ENCODE measurements at places on chromosomes 1 and 21.

DNA sequence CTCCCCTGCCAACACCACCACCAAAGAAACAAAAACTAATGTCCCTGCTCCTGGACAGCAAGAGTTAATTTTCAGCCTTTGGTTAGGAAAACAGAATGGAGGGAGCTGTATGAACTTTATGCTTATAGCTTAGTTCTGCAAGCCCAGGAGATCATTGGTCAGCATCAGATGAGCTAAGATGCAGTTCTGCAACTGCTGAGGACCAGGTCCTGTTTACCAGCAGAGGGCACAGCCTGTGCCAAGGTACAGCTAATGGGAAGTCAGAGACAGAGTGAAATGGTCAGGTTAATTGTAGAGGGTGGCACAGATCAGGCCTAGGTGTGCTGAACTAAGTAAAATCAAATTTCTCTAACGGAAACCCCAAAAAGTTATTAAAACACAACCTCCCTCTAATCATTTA is 161.3 kb downstream of the ROR1 start:
- no peak for DNase-seq

GRCh38 chr1:164748253-164748899 is 189.4 kb downstream of the PBX1 start:
- no peak for DNase-seq

DNA sequence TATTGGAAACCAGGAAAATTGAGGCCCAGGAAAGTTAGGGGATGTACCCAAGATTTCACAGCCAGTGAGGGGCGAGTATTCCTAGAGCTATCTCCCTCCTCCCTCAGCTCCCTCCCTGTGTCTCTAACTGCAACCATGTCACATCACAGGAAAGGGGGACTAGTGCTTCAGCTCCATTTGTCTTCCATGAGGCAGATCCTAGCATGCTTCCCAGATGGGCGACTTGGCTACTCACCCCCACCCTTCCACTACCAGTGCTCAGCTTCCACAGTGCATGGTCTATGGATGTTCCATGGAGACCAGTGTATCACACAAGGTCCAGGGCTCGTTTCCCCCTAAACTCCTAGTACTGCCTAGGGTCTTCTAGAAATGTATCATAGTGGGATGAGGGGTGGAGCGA is 4.6 kb upstream of the SPRR4 start:
- no peak for DNase-seq

- no peak for DNase-seq
Observed at GRCh38 chr21:37098751-37099150, 25.7 kb downstream of the TTC3 start.

- DNase-seq = no peak
Observed at GRCh38 chr21:15383588-15383987, 318.8 kb upstream of the NRIP1 start.

DNA sequence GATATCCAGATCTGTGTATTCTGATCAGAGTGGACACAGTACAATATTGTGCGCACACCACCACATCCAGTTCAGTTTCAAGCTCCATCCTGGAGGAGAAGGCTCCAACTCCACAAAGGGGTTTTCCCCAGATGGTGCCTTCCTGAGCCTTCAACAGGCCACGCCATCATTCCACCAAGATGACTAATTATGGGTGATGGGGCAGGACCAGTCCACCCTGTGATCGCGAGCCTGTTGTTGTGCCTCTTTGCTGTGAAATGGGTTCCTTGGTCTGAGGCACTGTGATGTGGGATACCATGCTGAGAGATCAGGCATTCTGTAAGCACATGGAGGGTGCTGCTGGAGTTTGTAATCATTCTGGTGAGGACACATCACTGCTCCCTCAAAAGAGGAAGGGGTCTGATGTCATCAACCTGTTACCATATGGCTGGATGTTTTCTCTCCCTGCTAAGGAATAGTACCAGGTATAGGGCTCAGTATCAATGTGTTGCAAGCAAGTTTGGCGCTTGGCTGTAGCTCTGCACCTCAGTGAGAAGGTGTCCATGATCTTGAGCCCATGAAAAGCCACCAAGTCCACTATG is 6.7 kb upstream of the SH2D2A start:
- no peak for DNase-seq

- DNase-seq = no peak
Observed at GRCh38 chr1:151314137-151314875, 12.9 kb downstream of the PI4KB start.

DNA sequence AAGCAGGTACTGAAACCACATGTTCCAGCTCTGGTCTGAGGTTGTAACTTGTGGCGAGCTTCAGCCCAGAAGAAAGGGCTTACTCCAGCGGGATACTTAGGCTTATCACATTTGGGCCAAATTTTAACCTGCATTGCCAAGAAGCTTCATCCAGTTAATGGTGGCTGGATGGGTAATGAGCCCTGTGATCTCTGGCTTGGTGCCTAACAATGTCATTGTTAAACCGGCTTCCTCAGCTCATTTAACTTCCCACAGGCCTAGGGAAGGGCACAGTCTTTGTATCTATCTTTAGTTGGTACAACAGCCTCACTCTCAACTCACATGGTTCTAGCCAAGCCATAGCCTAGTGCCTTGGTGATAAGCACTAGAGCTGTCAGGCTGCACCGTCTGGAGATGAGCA is 43.6 kb upstream of the CCDC190 start:
- DNase-seq = no peak

GRCh38 chr1:916173-917075 is 7.3 kb upstream of the SAMD11 start:
- no peak for DNase-seq

GRCh38 chr1:225209153-225209552 is 218.7 kb downstream of the LBR start:
- no peak for DNase-seq

DNA sequence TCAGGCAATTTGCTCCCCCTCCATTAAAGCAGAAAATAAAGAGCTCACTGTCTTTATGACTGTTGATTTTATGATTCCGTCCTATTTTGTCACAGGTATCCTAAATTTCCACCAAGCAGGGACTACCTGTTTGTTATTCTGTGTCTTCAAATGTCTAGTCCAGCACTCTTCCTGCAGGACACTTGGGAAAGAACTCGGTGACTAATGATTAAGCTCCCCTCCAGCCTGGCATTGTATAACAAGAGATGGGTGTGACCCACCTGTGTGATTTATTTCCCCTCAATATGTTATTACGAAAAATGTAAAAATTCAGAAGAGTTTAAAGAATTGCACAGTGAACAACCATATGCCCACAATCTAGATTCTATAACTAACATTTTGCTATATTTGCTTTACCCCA is 42.9 kb upstream of the LRRN2 start:
- DNase-seq = no peak

- no peak for DNase-seq
Observed at GRCh38 chr1:246629030-246629429, 62.8 kb downstream of the CNST start.

DNA sequence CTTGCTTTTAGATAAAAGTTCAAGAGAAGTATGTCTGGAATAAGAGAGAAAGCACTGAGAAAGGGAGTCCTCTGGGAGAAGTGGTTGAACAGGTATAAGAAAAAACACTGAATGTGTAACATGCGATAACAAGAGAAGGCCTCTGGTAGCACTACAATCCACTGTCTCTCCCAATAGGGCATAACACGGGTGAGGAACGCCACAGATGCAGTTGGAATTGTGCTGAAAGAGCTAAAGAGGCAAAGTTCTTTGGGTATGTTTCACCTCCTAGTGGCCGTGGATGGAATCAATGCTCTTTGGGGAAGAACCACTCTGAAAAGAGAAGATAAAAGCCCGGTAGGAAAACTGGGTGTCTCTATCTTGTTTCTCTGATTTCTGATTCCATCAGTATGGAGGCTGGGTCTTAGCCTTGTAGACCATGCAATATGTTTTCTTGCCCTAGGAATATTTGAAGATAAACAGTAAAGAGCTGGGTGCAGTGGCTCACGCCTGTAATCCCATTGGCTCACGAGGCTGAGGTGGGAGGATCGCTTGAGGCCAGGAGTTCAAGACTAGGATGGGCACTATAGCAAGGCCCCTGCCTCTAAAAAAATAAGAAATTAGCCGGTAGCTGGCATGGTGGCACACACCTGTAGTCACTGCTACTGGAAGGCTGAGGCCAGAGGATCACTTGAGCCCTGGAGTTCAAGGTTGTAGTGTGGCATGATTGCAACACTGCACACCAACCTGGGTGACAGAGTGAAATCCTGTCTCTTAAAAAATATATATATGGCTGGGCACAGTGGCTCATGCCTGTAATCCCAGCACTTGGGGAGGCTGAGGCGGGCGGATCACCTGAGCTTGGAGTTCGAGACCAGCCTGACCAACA is 40.4 kb downstream of the DAP3 start:
- no peak for DNase-seq

DNA sequence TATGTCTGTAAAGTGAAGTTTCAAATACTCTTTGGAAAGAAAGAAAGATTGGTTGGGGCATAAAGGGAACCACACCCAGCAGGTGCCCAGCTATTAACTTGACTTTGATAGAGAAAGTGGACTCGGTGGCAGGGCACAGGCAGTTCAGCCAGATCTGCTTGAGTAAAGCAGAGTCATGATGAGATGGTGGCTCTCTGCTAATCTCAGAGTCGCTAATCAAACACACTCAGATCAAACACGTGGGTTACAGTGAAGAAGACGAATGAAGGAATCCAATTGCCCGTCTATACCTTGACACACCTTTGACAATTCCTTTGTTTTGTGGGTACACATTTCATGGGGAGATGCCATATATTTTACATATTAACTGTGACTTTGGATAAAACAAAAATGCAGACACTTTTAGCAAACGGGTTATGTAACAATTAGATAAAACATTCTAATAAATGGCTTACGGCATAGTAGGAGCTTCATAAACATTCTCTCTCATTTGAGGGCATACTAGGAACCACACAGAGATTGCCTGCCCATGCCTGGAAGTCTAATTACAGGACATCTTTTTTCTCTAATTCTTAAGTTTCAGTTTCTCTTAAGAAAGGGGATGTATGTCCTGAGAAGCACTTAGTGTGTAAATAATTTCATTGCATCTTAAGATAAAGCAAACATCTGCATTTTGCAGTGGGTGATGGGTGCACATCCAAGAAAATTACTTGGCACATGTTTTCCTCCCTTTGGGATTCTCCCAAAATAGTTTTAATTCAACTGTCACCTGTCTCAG is 7.2 kb downstream of the CBR1 start:
- DNase-seq = no peak

GRCh38 chr1:1157914-1158710 is 15.6 kb upstream of the TTLL10 start:
- no peak for DNase-seq
